ENCODE measurements at places on chromosomes 1 and 21.

- no peak for DNase-seq
These were observed 22.2 kb upstream of the CTTNBP2NL start for GRCh38 chr1:112373806-112374205.

DNA sequence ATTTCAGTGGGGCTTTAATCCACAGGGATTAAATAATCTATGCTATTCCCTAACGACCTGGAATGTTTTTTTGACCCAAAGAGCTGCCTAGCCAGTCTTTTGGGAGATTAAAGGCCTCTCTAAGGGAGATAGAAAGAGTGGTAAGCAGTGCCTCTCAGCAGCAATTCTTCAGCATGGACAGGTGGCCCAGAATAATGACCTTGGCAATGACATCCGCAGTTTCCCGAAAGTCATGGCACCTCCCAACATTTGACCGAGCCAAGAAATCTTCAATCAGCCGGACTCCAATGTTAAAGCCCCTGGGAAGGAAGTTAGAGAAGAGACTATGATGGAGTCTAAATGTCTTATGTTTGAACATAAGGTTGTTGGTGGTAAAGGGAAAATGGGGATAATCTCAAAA is 9.8 kb downstream of the TRAPPC3 start:
- DNase-seq, result no peak

- DNase-seq, result no peak
These were observed 274.1 kb downstream of the TRABD2B start for GRCh38 chr1:47722909-47723580.

- no peak for DNase-seq
These were observed 122.6 kb upstream of the CHRM3 start for GRCh38 chr1:239263801-239264200.

DNA sequence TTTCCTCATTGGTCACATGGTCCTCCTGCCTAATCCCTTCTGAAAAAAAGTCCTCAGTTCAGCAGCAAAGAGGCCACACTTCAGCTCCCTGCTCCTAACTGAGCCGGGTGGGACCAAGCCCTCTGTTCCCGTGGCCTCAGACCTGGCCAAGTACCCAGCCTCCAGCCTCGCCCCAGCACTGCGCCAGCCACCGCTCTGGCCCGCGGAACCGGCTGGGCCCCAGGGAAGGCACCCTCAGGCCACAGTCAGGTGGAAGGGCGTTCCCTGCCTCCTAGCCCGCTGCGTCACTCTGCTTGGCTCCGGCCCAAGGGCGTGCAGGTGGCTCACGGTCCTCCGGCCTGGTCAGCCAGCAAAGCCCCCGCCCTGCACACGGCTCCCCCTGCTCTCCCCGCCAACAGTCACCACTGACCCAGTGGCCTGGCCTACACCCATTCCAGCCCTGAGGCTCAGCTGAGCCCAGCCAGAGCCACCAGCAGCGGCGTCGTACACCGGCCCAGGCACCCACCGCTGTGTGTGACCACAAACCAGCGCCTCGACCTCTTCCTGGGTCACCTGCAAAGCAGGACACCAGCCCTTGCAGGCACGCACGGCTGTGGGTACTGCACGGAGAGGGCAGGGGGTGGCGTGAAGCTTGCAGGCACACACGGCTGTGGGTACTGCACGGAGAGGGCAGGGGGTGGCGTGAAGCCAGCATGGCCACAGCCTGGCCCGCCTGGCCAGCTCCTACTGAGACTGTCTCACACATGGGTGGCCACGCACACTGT is 19.4 kb downstream of the NADK start:
- DNase-seq, result no peak

DNA sequence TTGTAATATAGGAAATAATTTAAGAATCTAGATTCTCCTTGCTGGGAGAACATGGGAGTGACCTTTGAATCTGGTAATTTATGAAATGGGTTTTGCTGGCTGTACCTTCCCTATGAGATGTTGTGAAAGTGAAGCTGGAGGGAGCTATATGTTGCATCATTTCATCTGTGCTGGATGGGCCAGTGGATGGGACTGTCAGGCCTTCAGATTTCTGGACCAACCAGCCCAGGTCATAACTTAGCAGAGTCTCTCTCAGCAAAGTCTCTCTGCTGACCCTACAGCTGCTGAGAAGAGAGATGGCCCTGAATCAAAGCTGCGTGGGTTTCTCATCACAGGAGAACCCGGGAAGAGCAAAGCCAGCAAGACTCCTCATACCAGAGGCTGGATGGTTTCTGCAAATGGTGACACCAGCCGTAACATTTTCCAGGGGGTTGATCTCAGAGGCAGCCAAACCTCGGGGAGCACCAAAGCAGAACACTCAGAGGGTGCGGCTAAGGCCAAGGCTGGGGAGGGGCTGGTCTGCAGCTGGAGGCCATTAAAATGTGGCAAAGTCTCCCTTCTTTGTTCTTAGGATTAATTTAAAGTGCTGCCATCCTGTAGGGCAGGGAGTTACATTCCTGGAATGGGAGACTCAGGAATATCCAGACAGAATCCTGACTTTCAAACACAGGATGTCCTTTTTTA is 18.2 kb upstream of the PTGFRN start:
- no peak for DNase-seq

DNA sequence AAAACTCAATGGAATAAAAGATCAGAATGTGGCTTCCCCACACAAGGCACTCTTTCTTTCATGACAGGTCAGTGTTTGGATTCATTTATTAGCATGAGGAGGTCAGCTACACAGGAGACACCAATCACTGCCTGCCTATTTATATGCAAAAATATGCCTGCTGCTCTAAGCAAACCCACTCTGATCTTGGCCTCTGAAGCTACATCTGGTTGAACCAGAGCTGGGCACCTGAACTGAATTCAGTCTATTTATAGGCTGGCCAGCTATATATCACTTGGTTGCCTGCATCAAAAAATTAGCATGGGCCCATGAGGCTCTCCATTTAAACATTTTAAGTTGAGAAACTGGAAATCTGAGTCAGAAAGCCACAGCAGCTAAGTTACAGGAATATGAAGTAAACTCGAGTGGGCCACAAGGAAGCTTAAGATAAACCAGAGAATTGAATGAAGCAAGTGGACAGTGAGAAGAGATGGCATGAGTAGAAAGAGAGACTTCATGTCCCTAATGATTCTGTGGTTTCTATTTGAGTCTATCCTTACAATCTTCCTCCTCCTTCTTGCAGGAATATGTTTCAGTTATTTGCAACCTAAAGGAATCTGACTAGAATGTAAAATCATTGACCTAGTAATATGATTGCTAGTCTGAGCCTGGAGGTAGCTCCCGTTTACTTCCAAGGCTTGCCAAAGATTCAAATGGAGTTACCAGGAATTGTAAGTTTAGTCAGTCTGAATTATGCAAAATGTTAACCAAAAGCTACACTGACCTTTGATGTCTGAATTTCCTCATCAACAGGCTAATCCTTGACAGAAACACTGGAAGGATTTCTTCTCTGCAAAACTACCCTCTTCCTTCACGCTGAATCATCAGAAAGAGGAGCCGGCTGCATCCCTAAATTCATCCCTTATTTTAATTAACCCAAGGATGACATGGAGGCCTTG is 17.7 kb downstream of the DDAH1 start:
- peak; percentile 38 for DNase-seq

GRCh38 chr1:27569506-27570291 is 34.2 kb downstream of the AHDC1 start:
- no peak for DNase-seq

DNA sequence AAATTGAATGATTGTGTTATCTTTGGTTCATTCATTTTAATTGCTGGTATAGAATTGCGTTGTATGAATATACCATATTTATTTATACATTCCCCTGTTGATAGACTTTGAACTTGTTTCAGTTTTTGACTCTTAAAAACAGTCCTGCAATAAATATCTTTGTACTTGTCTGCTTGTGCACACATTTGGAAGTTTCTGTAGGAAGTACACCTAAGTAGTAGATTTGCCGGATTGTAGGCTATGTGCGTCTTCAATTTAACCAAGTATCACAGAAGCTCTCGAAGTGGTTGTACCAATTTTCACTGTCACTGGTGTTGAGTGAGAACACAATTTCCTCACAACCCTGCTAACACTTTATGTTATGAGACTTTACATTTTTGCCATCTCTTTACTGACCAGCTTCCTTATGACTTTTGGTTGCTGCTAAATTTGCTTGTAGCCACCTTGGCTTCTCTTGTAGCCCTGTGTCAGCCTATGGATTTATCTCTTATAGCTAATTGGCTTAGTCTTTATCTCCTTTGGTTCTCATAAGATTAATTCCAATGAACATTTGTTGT is 2.2 kb downstream of the TTC3 start:
- DNase-seq, result no peak

DNA sequence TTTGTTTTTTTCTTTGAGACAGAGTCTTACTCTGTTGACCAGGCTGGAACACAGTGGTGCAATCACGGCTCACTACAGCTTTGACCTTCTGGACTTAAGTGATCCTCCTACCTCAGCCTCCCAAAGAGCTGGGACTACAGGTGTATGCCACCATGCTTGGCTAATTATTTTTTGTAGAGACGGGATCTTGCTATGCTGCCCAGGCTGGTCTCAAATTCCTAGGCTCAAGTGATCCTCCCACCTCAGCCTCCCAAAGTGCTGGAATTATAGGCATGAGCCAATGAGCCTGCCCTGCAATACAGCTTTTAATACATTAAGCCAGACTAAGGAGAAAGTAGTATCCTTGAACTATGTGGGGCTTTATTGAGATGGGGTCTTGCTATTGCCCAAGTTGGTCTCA is 16.6 kb upstream of the EXOSC10 start:
- no peak for DNase-seq

DNA sequence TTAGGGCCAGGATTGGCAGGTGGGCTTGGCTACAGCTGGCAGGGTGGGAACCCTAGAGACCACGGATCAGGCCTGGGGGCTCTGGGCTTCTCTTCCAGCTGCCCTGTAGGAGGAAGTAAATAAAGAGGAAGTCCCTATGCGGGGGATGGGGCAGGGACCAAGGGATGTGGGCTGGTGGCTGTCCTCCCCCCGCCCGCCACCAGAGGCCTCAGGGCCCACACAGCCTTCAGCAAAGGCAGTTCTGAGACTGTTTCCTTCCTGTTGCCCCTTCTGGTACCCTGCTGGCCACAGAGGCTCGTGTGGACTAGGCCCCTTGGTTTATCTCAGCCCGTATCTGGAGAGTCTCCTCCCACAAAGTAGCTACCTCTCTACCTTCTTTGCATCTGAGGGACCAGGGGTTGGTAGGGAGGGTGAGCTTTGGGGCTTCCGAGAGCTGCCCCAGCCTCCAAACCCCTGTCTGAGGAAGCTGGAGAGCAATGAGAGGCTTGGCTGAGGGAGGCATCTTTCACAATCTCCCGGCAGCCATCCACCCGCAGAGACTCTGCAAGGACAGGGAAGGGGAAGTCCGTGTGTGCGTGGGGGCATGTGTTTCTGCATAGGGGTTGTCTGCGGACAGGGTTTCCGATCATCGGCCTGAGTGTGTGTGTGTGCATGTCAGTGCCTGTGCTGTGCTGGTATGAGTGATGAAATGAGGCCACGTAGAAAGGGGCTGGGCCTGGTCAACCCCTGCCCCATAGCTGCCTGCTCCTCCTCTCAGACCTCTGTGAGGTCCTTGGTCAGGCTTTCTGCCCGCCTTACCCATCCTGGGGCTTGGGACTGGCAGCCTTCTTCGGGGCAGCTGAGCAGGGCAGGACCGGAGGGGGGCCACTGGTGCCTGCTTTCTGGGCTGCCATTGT is 12.5 kb downstream of the RPS6KA1 start:
- DNase-seq, result peak; percentile 40

- no peak for DNase-seq
These were observed 11.3 kb downstream of the PODN start for GRCh38 chr1:53073287-53073686.

DNA sequence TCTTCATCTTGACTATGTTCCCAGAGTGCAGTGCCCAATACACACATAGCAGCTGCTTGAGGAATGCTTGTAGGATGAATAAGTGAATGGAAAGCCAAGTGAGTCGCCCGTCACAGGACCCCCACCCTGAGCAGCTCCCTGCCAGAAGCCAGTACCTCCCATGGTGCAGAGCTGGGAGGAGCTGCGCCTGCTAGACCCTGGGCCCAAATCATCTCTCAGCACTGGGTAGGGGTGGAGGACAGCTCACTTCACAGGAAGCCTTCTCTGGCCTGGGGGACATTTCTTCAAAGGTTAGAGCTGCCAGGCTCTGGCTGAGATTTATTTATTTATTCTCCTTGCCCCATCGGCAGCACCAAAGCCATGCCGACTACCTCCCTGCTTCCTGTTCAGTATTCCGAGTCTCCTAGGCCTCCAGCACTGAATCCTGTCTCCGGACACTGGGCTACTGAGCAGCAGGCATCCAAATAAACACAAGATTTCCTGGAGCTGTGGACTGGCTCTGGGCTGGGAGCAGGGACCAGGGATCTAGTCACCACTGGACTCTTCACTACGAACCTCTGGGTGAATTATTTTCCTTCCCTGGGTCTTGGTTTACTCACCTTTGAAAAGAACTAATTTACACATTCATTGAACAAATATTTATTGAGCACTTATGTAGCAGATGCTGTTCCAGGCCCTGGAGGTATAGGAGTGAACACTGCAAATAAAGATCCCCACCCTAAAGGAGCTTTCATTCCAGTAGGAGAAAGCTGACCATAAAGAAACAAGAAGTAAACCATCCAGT is 187.7 kb downstream of the TRABD2B start:
- peak; percentile 31 for DNase-seq

- DNase-seq, result no peak
These were observed 254.3 kb downstream of the ZNF648 start for GRCh38 chr1:181807251-181807650.

- no peak for DNase-seq
These were observed 134.2 kb downstream of the NEK7 start for GRCh38 chr1:198291036-198291435.

GRCh38 chr1:20873311-20873710 is 86.2 kb upstream of the HP1BP3 start:
- DNase-seq, result no peak

DNA sequence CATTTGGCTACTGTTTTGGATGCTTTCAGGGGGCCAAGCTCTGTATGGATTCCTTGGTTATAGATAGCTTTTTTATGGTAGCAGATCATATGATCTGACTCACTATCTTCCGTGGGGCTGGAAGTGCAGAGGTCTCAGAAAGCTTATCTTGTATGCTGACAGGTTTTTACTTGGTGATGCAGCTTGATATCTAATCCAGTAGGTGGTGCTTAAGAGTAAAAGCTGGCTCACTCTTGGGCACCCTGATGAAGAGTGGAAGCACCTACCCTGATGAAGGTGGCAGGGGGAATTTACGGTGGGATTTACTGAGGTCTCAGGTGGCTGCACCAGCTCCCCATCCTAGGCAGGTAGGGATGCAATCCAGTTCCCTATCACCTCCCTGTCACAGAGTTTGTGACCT is 151.2 kb downstream of the PTBP2 start:
- no peak for DNase-seq

- DNase-seq, result peak; percentile 1
These were observed 7.6 kb downstream of the CHODL start for GRCh38 chr21:18252256-18252655.

GRCh38 chr1:44919400-44919799 is 67.0 kb downstream of the EIF2B3 start:
- DNase-seq, result no peak
